ENCODE measurements at places on chromosomes 6 and 20.

- DNase-seq, result no peak
Measured at GRCh38 chr6:41770381-41771057, 9.2 kb downstream of the FRS3 start.

GRCh38 chr6:40715570-40716403, 128.6 kb upstream of the LRFN2 start:
- DNase-seq, result peak; percentile 98

DNA sequence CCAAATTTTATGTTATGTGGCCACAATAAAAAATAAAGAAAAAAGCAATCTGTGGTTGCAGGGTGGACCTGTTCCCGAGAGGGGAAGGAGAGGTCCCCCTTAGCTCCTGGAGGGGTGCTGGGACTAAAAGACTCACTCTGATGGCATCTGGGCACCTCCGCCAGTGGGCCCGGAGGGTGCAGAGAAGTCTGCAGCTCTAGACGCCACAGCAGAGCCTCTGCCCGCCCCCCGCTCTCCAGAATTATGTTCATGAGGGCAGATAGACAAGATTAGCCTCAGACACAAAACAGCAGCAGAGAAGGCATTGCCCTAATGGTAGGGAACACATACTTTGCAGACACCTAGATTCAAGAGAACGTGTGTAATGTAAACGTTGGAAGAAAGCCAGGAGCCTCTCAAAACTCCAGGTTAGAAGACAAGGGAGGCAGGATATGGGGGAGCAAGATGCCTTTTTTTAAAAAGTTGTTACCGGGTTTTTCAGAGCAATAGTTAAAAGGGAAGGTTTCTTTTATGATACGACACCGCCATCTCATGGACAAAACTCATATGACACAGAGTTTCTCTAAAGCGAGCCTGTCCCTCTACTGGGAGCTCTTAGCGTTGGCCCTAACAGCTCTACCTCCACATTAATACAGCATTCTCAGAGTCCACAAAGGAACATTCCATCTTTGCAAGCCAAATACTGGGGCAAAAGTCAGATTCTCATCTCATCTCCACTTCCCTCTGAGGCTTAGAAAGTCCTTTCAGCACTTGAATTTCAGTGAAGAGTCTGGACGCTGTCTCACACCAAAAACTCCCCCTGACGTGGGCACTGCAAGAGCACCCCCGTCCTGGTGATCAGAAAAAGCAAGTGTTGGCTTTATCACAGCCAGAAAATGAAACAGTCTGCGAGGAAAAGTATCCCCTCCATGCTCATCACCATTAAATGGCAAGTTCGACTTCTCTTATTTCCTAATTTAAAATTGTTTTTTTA, 47.2 kb downstream of the FOXF2 start:
- DNase-seq, result peak; percentile 83

GRCh38 chr6:144395826-144396225, 110.7 kb downstream of the UTRN start:
- no peak for DNase-seq

- peak; percentile 16 for DNase-seq
Measured at GRCh38 chr6:87922947-87923330, 124.7 kb upstream of the SPACA1 start.

DNA sequence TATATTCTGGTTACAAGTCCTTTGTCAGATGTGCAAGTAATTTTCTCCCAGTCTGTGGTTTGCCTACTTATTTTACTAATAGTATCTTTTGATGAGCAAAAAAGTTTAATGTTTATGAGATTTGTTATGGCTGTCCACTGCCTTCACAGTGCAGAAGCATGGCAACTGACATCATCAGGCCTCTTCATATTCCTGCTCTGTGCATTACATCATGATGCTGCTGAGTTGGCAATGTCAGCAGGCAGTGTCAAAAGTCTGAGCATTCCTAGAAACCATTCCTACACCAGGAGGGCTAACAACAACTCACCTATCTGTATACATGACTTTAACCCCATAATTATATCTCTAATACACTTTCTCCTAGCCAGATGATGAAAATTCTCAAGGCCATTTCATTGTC, 10.8 kb upstream of the OR2B2 start:
- DNase-seq, result no peak

DNA sequence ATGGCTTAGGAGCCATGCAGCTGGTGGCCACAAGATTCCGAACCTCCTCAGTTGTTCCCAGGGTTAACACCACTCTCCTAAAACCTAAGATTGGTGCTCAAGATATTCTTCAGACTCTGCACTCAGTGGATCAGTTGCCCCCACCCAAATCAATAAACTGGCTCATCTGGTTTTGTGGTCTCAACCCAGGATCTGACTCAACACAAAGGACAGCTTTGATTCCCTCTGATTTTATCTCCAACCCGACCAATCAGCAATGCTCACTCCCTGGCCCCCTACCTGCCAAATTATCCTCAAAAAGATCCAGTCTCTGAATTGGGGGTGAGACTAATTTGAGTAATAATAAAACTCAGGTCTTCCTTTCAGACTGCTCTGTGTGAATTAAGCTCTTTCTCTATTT, 137.5 kb downstream of the EYS start:
- DNase-seq, result no peak

DNA sequence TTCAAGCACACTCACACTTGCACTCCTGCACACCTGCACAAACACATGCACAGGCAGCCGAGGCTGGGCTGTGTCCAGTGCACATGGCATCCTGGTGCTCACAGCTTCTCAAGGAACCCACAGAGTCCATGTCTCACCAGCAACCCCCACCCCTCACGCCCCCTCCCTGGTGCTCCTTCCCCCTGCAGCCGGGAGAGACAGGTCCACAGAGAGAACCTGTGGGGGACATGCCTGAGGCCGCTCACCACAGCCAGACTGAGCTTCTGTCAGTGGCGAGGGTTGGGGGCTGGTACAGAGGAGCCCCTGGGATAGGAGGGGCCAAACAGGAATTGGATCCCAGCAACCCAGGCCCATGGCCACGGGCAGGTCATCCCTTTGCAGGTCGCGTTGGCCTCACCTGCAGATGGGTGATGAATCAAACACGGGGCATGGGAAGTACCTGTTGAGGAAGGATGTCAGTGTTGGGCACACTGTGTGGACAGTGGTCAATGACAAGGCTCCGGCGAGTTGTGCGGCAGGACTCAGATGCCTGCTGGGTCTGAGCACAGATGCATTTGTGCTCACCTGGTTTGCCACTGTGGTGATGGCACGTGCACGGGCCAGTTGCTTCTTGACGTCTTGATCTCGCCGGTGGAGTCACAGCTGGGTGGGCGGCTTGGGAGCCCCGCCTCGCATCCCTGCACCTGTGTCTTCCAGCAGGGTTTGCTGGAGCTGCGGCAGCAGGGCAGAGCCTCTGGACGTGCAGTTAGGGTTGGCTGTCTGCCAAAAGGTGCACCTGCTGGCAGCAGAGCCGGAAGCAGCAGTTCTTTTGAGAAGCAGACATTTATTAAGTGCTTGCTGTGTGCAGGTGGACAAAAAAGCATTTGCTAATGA, 113.0 kb downstream of the ERMARD start:
- no peak for DNase-seq

DNA sequence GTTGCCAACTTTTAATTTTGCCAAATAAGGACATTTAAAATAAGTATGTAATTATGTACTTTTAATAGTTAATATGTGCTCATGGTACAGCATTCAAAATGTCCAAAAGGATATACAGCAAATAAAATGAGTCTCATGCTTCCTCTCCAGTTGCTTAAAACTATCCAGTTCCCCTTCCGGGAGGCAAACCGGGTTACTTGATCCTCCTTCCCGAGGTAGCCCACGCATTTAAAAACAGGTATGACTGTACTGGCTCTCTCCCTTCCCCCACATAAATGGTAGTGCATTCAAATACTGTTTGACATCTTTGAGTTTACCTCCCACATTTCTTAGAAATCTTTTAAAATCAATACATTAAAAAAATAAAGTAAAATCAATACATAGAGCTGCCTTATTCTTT, 66.4 kb downstream of the PHF20 start:
- DNase-seq, result no peak

GRCh38 chr6:137309078-137309762, 90.0 kb upstream of the IFNGR1 start:
- peak; percentile 89 for DNase-seq

- DNase-seq, result no peak
Measured at GRCh38 chr6:40778196-40778595, 191.0 kb upstream of the LRFN2 start.

GRCh38 chr6:136809091-136809860, 13.1 kb upstream of the PEX7 start:
- DNase-seq, result no peak

DNA sequence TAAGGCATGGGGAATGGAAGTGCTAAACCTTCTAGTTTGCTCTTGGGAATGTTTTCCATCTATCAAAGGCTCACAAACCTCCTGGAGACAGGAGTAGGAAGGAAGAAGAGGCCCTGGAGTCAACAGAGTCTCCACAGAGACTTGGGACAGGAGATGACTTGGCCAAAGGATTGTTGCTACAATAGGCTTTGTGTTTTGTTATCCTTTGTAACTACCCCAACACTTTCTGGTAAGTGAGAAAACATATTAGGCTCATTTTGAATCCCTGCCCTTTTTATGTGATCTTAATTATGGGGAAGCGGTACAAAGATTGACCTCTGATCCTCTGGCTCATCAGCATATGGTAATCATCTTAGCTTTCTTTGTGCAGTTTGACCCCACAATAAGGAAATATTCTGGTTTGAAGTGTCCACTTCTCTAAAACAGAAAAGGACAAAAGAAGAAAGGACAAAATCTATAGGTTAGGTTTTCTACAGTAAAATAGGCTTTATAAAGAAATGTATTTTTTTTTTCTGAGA, 24.1 kb upstream of the GTF3C6 start:
- no peak for DNase-seq

- peak; percentile 90 for DNase-seq
Measured at GRCh38 chr6:34615574-34616226, 59.6 kb upstream of the SPDEF start.

DNA sequence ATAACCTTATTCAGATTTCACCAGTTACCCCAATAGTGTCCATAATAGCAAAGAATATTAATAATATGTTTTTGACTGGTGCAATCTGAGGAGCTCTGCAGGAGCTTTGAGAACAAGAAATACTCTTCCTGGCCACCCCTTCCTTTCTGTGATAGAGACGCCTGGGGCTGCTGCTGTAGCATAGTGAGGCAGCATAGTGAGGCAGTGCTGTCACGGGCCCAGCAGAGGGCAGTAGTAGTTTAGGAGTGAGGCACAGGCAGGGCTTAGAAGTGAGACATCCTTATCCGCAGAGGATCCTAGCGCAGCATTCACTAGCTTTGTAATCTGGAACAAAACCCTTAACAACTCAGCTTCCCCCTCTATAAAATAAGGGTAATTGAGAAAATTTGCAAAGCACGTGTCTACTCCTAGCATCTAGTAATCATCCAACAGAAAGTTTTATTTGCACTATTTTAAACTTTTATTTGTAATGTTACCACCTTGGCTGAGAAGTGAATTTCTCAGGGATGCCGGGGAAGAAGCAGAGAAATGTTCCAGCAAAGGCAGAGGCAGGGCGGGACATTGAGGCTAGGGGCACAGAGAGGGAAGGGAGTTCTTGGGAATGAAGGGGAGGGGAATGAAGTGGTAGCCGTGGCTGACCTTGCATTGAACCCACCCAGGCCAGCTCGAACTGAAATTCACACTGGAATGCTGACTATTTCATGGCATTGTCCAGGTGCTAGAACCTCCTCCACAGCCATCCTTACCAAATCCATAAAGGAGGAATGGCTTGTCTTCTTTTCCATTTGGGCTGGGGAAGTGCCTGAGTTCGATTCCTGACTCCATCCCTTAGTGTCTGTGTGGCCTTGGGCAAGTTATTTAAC, 78.8 kb downstream of the CDS2 start:
- peak; percentile 90 for DNase-seq

GRCh38 chr20:51667002-51667408, 101.2 kb downstream of the ATP9A start:
- no peak for DNase-seq

GRCh38 chr20:51143652-51144051, 120.7 kb upstream of the KCNG1 start:
- DNase-seq, result no peak

DNA sequence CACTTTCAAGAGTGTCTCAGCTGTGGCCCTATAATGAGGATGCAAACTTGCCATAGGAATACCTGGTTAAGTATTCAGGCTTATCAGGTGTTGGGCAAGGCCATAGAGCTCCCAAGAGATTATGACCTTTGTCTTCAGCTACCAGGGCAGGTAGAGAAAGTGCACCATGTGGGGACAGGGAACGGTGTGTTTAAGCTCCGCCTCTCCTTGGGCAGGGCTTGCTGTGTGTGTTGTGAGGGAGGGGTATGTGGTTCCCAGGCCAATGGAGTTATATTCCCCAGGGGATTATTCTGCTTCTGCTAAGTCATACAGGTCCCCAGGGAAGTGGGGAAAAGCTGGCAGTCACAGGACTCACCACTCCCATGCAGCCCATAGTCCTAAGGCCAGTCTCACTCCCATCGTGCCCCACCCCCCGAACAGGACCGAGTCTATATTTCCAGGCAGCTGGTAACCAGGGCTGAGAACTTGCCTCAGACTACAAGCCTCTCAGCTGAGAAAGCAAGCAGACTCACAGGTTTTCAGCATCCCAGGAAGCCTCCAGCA, 660.2 kb downstream of the HTR1B start:
- DNase-seq, result no peak

DNA sequence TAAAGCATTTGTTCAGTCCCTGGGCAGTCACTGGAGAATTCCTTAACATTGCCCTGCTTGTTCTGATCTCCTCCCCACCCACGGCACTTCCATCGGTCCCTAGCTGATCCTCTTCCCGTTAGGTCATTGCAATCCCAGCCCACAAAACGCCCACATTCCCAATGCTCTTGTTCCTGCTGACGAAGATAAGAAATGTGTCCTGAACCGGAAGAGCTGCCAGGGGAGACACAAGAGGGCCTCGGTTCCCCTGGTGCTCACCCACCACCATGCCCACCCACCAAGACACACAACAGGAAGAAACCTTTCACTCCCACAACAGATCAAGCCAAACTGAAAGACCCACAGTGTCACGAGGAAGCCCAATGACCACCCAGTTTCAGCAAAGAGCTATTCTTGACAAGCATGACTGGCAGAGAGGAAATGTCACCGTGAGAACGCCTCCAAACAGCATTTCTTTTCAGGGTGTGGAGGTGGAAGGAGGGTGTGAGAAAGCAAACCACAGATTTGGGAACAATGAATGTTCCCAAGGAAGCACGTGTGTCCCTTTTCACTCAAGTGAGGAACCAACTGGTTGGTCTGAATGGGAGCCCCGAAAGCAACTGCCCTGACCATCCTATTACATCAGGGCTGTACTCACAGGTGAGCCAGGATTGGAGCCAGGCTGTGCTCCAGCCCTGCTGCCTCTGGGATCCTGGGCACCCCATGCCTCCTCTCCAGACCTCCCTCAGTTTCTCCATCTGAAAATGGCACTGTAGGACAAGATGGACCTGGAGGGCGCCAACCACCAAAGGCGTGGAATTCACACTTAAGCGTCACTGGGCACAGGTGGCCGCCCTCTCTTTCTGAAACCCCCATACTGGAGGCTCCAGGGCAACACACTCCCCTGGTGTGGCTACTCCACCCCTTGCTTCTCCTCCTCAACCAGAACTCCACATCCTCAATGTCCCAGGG, 97.5 kb downstream of the ZMYND8 start:
- DNase-seq, result peak; percentile 16

All from hematopoietic multipotent progenitor cell treated with erythropoietin and hydrocortisone succinate and interleukin-3 and kit ligand, for 4 days (in vitro differentiated cells).